Adipocyte (in vitro differentiated cells): ENCODE measurements at places on chromosomes 5 and 9.
A peak's percentile ranks its signal among the peaks of the same experiment; 100 is the strongest.

- no peak for DNase-seq
Measured at GRCh38 chr9:73583576-73583975, 431.9 kb downstream of the ANXA1 start.

GRCh38 chr5:84378961-84379360, 5.7 kb downstream of the EDIL3 start:
- DNase-seq, result peak; percentile 66

- DNase-seq, result no peak
Measured at GRCh38 chr5:93635991-93636390, 53.0 kb downstream of the NR2F1 start.

DNA sequence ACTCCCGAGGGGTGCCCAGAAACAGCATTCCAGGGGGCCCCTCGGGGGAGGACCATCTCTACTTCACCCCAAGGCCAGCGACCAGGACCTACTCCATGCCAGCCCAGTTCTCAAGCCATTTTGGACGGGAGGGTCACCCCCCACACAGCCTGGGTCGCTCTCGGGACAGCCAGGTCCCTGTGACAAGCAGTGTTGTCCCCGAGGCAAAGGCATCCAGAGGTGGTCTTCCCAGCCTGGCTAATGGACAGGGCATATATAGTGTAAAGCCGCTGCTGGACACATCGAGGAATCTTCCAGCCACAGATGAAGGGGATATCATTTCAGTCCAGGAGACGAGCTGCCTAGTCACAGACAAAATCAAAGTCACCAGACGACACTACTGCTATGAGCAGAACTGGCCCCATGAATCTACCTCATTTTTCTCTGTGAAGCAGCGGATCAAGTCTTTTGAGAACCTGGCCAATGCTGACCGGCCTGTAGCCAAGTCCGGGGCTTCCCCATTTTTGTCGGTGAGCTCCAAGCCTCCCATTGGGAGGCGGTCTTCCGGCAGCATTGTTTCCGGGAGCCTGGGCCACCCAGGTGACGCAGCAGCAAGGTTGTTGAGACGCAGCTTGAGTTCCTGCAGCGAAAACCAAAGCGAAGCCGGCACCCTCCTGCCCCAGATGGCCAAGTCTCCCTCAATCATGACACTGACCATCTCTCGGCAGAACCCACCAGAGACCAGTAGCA, 83.9 kb downstream of the GOLPH3 start:
- no peak for DNase-seq
